ENCODE measurements at places on chromosomes 6 and 20.

- no peak for DNase-seq
These were observed at the start of gene POU5F1 for GRCh38 chr6:31170600-31170881. POU5F1 (minus strand) TSS chr6:31170682; CDS start chr6:31170620, 62 bp downstream.

- no peak for DNase-seq
These were observed 222.3 kb downstream of the IBTK start for GRCh38 chr6:82025271-82025670.

- no peak for DNase-seq
These were observed 171.8 kb upstream of the BMP2 start for GRCh38 chr20:6595704-6596103.

GRCh38 chr6:44202332-44202971 lies 14.3 kb upstream of the MYMX start:
- no peak for DNase-seq

- DNase-seq = peak; percentile 56
These were observed 63.0 kb downstream of the HIVEP1 start for GRCh38 chr6:12075067-12075563.

DNA sequence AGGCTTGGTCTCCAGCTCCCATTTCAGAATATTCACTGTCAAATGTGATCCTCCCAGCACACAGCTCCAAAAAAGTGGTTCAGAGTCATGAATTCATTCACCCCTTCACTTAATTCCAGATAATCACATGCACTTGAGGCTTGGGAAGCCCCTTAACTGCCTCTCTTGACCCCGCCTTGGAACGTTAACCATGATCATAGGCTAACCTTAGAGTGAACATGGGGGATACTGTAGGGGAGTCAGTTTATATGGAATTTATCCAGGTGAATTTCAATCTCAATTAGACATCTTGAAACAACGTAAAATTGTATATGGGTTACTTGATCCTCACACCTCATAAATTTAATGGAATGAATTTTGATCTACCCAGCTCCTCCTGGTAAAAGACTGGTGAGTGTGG lies 346.8 kb upstream of the ARID1B start:
- DNase-seq = no peak

- DNase-seq = peak; percentile 57
These were observed 203.8 kb upstream of the LRFN2 start for GRCh38 chr6:40791004-40791403.

- no peak for DNase-seq
These were observed 51.2 kb upstream of the AKIRIN2 start for GRCh38 chr6:87753131-87753685.

DNA sequence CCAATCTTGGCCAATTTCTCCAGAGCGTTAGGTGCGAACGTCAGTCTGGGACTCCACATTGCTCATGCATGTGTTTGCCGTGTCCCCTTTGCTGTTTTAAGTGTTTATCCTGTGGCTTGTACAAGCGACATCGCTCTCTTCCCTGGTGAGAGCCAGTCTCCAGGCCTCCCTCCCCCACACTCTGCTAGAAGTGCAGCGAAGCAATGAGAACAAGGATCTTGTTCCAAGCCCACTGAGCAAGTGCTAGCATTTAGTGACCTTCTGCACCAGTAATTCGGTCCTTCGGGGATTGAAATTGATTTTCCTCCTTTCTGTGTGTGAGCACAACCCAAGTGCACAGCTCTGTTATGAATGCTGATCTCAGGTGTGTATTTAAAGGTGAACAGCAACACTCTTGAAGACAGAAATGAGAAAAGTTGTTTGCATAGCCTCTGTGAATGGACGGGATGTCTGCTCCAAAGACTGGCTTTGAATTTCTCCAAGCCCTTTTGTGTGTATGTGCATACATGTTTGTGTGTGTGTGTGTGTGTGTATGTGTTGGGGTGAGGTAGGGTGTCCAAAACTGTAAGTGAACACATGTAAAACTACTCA lies 29.0 kb downstream of the CD83 start:
- no peak for DNase-seq

- no peak for DNase-seq
These were observed 185.2 kb downstream of the SLC24A3 start for GRCh38 chr20:19397666-19398065.

GRCh38 chr6:126682440-126682839 lies 342.5 kb downstream of the CENPW start:
- DNase-seq = no peak

GRCh38 chr20:31679357-31680285 lies 41.9 kb downstream of the COX4I2 start:
- no peak for DNase-seq

- DNase-seq = no peak
These were observed 1.9 kb downstream of the KATNA1 start for GRCh38 chr6:149646599-149646998.

DNA sequence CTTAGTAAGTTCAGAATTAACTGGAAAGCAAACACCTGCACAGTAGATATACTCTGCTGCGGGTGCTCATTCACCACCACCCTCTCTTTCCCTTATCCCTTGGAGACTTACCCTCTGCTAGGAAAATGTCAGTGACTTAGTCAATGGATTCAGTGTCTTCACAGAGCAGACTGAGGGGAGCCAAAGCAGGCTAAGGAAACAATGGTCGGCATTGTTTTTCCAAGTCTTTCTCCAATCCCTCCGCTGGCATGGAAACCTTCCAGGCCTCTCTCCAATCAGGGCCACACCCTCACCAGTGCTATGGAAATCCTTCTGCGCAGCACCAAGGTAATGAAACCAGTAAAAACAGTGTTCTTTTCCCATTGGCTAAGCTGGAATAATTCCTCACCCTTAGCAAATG lies 531.2 kb downstream of the TFAP2B start:
- no peak for DNase-seq

DNA sequence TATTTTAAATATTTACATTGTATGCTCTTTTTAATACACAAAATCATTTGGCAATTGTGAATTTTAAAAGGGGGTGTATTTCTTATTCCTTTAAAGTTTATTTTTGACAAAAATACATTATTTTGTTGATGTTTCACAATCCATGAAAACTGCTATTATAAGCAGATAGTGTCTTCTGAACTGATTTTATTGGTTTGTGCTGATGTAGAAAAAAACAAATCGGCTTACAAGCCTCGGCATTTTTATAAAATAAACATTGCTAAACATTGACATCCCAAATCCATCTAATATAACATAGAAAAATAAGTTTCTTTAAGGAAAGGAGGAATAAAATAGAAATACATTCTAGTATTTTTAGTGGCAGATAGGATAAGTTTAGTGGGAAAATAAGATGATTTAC lies 634.7 kb downstream of the GRIK2 start:
- no peak for DNase-seq

DNA sequence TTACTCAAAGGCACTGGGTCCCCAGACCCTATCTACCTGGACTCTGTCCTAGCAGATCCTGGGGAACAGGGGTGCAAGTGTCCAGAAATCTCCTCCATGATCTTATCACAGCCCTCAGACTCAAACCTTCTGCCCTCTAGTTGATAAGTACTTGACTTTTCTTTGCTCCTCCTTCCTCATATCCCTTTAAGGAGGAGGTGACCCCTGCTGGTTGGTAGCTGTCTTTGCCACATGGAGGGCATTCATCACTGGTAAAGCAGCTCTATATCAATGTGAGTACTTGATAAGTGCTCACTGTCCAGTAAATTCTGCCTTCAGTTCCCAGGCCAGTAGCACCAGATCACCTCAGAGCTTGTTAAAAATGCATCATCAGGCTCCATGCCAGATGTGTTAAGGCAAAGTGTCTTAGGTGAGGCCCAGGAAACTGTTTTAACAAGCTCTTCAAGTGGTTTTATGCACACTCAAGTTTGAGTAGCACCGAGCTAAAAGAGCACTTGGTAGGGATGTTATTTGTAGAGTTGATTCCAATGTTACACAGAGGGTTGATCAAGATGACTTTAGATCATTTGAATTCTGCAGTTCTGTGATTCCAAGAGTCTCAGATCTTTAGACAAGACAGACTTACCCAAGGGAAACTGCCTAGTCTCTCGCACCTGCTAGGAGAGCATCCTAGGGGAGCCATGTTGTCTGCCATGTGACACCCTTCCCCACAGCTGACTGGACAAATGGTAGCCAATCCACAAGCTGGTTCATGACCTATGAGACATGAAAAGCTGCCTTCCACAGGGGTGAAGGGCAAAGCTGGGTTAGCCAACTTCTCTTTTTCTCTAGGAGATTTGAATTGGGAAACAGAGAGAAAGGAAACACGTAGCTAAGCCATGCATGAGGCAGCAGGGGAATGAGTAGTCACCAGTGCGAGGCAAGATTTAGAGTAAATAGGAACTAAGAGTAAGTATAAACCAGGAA lies 18.6 kb downstream of the TREML2 start:
- peak; percentile 74 for DNase-seq

- DNase-seq = no peak
These were observed 24.0 kb upstream of the SMIM26 start for GRCh38 chr20:18543216-18543615.

DNA sequence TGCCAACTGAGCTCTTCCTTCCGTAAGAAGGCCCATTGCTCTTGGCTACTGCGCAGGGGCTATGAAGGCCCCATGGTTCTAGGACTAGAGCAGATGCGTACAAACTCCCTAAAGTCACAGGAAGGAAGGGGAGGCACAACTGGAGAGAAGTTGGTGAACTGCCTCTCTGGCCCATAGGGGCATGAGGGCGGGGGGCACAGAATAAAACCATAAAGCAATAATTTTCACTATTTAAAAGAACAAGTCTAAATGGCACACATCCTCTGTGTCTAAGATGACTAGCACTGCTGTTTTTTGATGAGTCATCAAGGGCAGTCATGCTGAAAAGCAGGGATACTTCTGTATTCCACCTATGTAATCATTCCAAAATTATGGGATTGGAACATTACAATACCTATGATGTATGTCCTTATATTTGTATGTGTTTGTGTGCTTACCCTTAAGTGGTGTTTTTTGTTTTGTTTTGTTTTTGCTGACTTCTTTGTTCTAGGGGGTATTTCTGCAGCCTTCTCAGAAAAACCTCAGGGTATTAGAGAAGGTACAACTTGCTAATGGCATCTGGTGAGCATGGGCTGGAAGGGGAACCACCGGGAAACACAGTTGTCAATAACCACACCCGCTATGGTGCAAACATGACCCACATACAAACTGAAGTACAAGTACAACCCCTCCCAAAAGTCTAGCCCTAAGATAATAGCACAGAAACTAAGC lies 36.9 kb downstream of the B4GALT5 start:
- peak; percentile 35 for DNase-seq

DNA sequence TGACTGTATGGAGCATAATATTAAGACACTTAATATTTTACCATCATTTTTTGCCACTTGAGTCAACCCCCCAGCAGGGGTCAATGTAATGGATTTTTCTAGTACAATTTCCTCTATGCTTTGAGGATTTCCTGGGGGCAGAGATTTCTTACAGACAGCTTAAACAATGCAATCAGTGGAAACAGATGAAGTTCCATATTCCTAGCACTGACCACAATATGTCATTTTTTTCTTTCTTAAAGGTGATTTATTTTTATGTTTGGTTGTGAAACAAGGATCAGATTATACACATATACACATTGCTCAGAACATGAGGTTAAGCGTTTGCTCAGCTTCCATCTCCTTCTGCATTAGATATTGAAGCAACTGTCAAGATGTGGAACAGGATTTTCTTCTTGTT lies 82.0 kb upstream of the ID4 start:
- DNase-seq = no peak

GRCh38 chr20:17177341-17177740 lies 49.5 kb upstream of the PCSK2 start:
- no peak for DNase-seq

- DNase-seq = no peak
These were observed 46.7 kb upstream of the CLIC5 start for GRCh38 chr6:46062312-46062711.

DNA sequence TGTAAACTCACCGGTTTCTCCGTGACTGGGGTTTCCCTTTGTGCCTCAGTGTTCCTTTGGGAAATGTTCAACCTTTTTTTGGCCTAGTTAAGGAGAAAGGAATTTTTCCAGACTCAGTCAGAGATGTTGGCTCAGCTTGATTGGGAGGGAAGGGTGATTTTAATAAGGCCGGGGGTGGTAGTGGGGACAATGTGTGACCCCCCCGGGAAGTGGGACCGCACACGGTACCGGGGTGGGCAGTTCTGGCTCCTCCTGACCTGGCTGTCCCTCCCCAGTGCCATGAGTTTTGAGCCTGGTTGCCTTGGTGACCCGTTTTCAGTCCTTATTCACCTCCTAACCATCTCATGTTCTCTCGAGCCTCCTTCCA lies 132.7 kb downstream of the SNX5 start:
- no peak for DNase-seq

DNA sequence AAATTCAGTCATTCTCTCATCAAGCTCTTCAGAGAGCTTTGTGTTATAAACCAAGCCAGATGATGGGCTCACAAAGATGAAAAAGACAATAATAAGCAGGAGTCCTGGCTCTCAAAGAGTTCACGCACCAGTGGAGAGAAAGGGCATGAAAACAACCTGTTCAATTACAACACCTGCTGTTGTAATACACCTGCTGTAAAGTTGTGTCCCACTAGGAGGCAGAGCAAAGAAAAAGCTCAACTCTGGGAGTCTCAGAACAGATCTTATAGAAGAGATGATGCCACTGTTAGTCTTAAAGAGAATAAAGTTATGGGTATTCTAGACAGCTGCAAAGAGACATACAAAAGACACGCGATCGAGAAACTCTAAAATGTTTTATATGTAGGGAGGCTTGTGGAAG lies 100.6 kb downstream of the DCDC2 start:
- no peak for DNase-seq

- DNase-seq = peak; percentile 28
These were observed 101.1 kb downstream of the HIVEP1 start for GRCh38 chr6:12113190-12113577.

DNA sequence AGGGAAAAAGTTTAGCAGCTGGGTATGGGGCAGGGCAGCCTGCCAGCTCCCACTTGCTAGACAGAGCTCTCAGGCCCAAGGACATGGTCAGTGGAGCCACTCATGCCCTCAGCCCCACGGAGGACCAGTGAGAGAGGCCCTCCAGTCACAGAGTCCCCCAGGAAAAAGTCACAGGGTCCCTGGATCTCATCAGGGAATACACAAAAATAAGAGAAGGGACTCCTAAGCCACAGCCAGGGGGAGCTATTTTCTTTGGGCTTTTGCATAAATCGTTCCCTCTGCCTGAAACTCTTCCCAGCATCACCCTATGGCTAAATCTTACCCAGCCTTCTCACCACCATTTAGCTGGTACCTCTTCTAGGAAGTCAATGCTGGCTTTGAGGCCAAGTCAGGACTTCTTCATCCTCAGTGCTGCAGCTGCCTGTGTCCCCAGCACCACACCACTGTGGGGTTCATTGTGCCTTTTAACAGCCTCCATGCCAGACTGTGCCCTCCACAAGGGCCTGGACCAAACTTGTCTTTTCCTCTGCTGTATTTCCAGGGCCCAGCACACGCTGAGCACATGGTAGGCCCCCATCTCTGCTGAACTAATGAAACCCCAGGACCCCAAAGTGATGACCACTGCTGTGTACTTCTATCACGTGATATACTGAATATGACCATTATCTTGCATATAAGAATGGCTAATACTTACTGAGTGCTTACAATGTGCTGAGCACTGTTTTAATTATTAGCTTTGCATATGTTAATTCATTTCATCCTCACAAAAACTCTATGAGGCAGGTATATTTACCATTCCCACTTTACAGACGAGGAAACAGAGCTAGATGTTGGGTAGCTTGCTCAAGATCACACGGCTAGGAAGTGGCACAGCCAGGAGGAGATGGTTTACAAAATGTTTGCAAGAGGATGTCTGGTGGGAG lies 2.0 kb downstream of the ZNF335 start:
- peak; percentile 37 for DNase-seq

- peak; percentile 46 for DNase-seq
These were observed 89.3 kb upstream of the AHI1 start for GRCh38 chr6:135586844-135587243.

GRCh38 chr6:71965404-71965803 lies 79.1 kb downstream of the RIMS1 start:
- DNase-seq = no peak

GRCh38 chr6:21187485-21187884 lies 406.1 kb upstream of the SOX4 start:
- no peak for DNase-seq
